Neuronal stem cell (in vitro differentiated cells): ENCODE measurements at places on chromosomes 6 and 20.

DNA sequence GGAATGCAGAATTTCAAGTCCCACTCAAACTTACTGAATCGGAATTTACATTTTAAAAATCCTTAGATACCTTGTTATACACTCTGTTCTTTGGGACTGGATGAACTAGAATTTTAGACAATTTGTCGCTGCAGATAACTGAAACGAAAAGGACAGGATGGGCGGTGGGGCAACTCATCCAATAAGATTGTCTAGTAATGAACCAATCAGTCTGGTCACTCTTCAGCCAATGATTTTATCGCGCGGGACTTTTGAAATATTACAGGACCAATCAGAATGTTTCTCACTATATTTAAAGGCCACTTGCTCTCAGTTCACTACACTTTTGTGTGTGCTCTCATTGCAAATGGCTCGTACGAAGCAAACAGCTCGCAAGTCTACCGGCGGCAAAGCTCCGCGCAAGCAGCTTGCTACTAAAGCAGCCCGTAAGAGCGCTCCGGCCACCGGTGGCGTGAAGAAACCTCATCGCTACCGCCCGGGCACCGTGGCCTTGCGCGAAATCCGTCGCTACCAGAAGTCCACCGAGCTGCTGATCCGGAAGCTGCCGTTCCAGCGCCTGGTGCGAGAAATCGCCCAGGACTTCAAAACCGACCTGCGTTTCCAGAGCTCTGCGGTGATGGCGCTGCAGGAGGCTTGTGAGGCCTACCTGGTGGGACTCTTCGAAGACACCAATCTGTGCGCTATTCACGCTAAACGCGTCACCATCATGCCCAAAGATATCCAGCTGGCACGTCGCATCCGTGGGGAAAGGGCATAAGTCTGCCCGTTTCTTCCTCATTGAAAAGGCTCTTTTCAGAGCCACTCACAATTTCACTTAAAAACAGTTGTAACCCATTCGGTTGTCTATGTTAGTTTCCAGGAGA is 41.9 kb upstream of the HFE start:
- DNase-seq: peak; percentile 80

GRCh38 chr6:114216789-114217467 is 125.9 kb downstream of the HS3ST5 start:
- no peak for DNase-seq

DNA sequence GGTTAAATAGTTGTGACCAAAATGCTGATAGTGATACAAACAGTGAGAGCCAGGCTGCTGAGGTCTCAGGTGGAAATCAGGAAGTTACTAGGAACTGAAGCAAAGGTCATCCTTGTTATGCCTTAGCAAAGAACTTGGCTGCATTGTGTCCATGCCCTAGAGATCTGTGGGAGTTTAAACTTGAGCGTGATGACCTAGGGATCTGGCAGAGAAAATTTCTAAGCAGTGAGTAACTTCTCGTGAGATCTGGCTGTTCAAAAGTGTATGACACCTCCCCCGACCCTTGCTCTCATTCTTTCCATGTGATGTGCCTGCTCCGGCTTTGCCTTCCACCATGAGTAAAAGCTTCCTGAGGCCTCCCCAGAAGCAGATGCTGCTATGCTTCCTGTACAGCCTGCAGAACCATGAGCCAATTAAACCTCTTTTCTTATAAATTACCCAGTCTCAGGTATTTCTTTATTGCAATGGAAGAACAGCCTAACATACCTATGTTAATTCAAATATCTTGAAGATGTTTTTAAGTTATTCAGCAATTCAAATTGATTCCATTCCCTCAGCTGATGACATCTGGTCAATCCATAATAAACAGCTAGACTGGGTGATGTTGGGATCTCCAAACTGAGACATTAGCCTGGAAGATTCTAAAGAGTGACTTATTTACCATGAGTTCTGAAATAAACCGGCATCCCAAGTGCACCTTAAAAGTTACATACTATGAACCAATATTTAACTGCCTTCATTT is 33.8 kb downstream of the KIF16B start:
- DNase-seq: no peak

- no peak for DNase-seq
These were observed 64.6 kb downstream of the UST start for GRCh38 chr6:148811459-148811858.

GRCh38 chr6:139153855-139154254 is 19.0 kb downstream of the HECA start:
- DNase-seq: no peak

- DNase-seq: no peak
These were observed 552.3 kb downstream of the KIF16B start for GRCh38 chr20:16020971-16021370.

DNA sequence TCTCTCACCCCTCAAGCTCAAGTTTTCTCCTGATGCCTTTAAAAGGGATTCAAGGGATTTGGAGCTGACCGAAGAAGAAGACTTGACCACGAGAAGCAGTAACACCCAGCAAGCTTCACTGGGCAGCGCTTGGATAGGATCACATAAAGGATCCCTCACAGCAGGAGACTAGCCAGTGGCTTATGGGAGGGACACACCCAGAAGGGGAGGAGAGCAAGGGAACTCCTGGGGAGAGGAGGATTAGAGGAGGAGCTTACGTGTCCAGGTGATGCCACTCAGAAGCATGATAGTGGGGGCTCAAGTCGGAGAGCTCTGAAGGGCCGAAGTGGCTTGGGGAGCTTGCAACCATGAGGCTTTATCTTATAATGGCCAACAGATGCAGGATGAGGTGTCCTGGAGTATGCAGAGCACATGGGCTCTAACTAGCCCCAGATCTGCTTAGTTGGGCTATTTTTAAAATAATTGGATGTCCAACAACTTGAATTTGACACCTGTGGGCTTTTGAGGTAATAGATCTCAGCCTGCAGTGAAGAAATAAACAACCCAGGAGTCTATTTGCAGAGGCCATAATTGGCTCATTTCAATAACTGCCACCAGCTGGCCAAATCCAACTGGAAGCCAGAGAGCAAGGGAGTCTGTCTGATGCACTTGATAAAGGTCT is 137.9 kb upstream of the EXOC2 start:
- DNase-seq: no peak

GRCh38 chr20:49825521-49826033 is 12.9 kb downstream of the SLC9A8 start:
- DNase-seq: no peak

- no peak for DNase-seq
These were observed 3.4 kb downstream of the SLC32A1 start for GRCh38 chr20:38727607-38728190.

- no peak for DNase-seq
These were observed 79.6 kb downstream of the OLIG3 start for GRCh38 chr6:137414599-137414998.

DNA sequence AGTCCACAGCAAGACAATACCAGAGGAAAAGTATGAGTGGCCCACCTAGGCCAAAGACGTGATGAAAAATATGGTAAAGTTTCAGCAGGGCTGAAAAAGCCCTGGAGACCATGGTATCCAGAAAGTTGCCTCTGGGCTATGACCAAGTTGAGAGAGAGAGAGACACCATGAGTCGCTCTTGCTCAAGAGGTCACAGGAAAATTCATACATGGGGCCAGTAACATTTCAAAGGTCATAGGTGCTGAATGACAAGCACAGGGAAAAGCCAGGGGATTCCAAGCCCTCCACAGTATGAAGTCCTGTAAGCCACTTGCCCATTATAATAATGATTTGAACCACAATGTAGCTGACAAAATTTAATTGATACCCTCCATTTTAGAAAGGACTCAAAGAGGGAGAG is 657.7 kb upstream of the CITED2 start:
- no peak for DNase-seq

- no peak for DNase-seq
These were observed 42.0 kb downstream of the KIAA1755 start for GRCh38 chr20:38218566-38218885.

DNA sequence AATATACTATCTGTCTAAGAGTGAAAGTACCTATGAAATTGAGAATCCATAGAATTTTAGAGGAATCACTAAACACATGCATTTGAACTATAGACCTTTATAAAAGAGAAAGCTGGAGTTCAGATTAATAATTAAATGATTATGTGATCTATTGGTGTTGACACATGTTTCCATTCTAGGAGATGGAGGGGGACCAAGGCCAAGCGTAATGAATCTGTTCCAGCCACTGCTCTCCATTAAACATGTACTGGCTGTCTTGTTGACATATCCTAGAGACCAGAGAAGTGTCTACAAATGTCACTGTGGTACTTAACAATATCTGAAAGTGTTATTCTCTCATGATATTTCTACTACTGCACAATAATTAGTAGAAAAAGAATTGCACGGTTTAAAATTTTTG is 432.4 kb downstream of the BMP2 start:
- DNase-seq: no peak

DNA sequence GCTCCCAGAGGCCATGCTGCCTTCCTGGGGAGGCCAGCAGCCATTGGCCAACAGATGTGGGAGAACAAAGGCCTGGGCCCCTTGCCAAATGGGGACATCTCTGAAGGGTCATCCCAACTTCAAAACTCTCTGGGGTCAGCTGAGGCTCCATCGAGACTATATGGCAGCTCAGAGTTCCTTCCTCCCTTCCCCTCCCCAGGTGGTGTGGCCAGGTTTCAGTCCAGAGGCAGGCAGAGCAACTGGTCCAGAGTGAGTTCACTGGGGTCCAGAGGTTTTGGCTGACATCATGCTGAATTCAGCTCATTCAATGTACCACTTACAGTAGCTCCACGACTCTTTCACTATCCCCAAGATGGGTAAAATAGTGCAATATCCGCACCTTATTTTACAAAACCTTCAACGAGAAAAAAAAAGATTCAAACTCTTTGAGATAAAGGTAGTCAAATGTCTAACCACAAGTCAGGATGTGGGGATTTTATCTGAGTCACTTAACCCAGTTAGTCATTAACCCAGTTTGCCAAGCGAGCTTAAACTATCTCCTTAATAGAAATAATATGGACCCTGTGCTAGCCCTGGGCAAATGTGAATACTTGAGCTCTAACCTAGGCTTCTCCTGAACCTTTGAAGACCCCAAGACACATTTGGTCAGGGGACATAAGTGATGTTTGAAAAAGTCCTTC is 108.4 kb upstream of the PLEKHG1 start:
- DNase-seq: no peak

DNA sequence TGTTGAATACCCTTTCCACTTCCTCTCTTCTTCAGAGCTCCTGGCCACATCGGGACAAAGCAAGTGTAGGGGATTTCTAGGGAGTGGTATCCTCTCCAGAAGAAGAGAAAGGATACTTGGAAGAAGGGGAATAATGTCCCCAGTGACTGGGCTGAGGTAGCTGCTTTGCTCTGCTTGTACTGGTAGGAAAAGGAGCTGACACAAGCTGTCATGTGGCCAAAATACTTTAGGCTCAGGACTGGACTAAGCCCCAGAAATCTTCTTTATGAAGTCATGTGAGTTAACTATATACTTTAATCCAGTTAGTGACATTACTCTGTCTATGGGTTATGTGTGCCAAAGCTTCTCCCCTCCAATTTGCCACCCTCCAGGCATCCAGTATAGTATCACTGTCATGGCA is 40.5 kb downstream of the AKIRIN2 start:
- DNase-seq: no peak

- no peak for DNase-seq
These were observed 1239.3 kb upstream of the MAP3K7 start for GRCh38 chr6:91826128-91826527.

DNA sequence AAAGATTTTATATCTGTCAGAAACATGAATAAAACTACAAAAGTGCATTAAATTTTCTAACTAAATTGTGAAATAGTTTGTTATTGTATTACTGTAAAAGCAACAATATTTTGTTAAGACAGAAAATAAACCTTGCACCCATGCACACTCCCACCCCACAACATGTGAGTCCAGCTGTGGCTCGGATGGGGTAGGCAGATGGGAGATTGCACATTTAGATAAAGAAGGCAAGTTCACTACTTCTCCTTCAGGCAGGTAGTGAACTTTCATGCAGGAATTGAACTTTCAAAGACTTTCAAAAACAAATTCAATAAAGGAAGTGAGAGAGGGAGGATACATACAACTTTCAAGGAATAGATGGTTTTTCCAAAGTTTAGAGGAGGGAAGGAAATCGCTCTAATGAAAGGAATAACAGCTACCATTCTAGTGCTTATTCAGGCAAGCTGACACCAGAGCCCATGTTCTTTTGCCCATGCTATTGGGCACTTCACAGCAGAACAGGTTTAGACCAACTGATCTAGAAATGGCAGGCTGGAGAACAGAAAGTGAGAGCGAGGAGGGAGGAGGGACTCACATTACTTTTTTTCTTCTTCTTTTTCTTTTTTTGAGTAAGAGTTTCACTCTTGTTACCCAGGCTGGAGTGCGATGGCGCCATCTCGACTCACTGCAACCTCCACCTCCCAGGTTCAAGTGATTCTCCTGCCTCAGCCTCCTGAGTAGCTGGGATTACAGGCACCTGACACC is 28.5 kb downstream of the SF3B5 start:
- DNase-seq: no peak

GRCh38 chr6:36455486-36456027 is 12.8 kb downstream of the KCTD20 start:
- DNase-seq: no peak

GRCh38 chr6:35775031-35775430 is 1.4 kb upstream of the CLPSL2 start:
- no peak for DNase-seq

DNA sequence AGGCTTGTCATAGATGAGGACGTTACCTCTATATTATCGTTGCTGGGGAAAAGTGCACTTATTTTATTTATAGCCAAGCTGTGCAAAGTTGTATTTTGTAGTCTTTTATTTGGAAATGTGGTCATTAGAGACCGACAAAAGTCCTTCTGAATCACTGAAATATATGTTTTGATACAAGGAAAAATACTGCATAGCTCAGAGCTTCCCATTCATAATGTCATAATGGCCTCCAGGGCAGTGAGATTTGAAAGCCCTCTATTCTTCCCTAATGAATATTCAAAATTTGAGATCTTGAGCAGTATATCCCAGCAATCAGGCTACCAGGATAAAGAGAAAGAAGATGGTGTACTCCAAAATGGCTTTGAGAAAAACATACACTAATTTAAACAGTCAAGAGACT is 64.6 kb downstream of the CAP2 start:
- no peak for DNase-seq

DNA sequence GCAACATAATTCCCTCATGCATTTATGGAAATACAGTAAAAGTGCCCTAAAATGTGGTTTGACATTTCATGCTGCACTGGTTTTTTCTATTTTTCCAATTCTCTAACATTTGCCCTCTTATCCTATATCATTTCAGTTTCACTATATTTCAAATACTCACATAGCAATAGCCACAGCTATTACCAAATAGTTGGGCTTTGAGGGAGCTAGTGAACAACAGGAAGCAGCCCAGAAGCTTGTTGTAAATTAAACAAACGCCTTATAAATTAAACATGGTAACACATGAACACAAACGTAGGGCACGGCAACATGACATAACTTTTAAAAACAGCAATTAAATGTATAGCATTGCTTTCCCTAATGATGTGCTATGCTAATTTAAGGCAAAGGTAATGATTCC is 469.0 kb downstream of the CDC5L start:
- no peak for DNase-seq

DNA sequence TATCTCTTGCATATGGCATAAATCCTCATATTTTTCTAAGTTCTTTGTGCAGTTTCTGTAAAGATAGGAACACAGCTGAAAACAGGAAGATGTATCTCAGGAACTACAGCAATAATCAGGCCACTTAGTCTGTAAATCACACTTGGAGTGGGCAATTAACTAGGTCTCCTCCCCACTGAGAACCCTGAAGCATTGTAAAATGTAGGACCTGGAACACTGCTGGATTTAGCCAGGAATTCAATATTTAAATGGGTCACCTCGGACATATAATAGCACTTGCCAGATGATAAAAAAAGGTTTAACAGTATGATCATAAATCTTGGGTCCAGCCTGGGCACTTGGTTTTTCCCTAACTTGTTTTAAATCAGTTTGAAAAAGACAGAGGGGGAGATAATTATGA is 155.0 kb downstream of the GRM1 start:
- no peak for DNase-seq
